ENCODE measurements at places on chromosomes 6 and 20.

GRCh38 chr6:143128681-143129015, 68.0 kb downstream of the AIG1 start:
- DNase-seq, result no peak

- DNase-seq, result peak; percentile 60
Measured at GRCh38 chr20:10034717-10035571, at the start of gene ANKEF1. ANKEF1 (plus strand) TSS chr20:10034987; CDS start chr20:10038302, 3,315 bp downstream.

GRCh38 chr6:723540-723939, 30.6 kb upstream of the EXOC2 start:
- DNase-seq, result no peak

GRCh38 chr6:166203003-166203640, 35.5 kb upstream of the TBXT start:
- DNase-seq, result no peak

DNA sequence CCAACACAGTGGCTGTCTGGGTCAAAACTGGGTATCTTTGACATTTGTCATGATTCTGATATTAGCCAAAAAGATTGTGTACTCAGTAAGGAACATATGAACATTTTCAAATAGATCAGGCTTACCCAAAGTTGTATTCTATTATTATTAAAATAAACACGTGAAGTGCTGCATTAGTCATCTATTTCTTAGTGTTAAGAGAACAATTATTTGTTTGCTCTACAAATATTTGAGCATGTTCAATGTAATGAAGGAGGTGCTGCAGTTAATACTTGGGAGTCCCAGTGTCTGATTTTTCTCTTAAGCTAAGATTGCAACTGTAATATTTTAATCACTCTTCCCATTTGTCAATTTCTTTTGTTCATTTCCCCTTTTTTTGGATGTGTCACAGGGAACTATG, 28.2 kb downstream of the CNR1 start:
- no peak for DNase-seq

DNA sequence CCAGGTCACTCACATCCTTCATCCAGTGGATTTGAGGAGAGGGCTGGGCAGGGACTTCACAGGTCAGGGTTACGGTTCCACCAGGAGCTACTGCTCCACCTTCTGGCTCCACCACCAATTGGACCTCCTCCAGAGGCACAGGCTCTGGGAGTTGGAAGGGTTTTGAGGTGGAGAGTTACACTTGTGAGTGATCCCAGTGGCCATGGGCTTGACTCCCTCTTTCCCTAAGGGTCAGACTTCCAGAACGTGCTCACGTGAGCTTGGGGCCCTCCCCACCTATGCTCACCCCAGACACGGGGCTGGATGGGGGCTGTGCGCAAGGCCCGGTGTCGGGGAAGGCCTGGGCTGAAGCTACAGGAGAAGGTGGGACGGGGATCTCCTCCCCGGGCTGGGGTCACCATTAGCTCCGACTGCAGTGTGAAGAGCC, 1.5 kb downstream of the AGER start:
- DNase-seq, result no peak

- no peak for DNase-seq
Measured at GRCh38 chr6:151722342-151722741, 85.1 kb upstream of the ESR1 start.

GRCh38 chr20:52624281-52624680, 347.9 kb upstream of the TSHZ2 start:
- no peak for DNase-seq

DNA sequence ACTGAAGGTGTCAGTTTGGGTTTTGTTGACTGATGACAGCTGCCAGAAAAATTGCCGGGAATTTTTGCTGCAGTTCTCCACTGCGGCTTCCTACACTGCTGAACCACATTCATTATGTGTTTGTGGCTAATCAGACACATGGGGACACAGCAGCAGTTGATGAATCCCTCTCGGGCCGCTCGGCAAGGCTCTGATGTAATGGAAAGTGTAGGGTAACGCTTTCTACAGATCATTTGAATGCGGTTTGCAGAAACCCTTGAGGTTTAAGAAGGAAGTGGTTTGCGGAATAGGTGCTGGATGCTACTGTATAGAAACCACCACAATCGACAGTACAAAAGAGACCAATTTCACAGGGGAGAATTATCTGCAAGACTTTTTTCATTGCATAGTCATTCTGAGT, 138.7 kb upstream of the SASH1 start:
- peak; percentile 9 for DNase-seq

Measured in GM12891 (cell line).